ENCODE measurements at places on chromosomes 11 and 22.

DNA sequence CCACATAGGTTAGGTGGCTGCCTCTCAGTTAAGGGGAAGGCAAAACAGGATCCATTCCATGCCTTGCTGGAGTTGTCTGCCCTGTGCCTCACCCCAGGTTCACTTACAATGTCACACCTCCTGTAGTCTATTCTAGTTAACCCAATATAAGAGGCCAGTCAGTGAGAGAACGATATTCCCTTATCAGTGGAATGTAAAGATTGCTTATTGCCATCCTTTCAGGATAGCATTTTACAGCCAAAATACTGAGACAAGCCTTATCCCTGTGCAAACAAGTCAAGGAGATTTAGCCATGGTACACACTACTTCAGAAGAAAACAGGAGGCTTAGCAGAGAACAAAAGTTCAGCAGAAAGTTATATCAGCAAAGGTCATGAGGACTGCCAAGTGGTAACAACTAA, 5.5 kb downstream of the CYP2R1 start:
- DNase-seq: no peak

- no peak for DNase-seq
Measured at GRCh38 chr11:72851726-72852125, 37.5 kb downstream of the ATG16L2 start.

GRCh38 chr11:36101466-36101865, 157.6 kb downstream of the LDLRAD3 start:
- no peak for DNase-seq

DNA sequence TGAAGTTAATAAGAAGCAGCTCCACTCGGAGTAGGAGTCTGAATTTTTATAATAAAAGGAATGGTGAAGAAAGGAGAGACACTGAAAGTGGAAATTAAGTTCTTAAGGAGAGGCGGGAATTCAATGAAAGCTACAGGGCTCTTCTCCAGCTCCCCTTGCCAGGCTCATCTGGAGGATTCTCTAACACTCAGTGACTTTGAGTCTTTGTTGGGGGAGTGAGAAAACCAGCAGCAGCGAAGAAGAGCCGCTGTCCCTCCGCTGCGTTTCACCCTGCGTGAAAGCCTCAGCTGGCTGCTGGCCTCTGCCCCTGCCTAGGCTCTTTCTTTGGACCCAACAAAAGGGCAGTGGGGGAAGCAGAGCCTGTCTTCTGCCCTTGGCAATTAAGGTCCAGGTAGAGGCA, 113.0 kb downstream of the NTM start:
- no peak for DNase-seq

DNA sequence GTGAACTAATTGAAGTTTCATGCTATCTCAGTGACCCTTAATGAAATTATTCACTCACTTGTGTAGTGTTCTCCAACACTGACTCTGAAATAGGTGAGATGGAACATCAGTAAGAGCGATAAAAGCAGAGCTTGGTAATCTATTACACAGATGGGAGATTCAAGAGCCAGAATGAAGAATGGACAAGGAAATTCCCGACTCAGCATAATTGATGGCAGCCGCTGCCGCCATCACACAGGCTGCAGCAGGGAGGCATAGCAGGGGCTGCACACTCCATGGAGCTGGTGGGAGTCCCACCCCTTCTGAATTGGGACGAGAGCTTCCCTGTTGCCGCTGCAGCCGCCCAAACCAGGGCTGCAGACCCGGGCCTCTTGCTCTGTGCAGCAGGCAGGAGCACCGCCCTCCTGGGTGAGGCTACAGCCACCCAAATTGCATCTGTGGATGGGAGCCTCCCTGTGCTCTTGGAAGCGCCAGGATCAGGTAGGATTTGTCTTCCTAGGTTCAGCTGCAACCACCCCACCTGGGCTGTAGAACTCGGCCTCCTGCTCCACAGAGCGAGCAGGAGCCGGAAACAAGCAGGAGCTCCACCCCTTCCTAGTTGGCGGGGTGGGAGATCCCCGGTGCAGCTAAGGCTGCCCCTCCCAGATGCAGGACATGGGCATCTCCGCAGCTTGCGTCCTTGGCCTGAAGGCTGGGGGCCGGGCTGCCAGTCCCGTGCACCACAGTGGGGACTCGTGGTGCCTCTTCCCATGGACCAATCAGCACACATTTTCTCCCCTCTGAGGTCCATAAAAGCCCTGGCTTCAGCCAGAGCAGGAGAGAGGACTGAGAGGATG, 535.1 kb upstream of the LUZP2 start:
- no peak for DNase-seq

DNA sequence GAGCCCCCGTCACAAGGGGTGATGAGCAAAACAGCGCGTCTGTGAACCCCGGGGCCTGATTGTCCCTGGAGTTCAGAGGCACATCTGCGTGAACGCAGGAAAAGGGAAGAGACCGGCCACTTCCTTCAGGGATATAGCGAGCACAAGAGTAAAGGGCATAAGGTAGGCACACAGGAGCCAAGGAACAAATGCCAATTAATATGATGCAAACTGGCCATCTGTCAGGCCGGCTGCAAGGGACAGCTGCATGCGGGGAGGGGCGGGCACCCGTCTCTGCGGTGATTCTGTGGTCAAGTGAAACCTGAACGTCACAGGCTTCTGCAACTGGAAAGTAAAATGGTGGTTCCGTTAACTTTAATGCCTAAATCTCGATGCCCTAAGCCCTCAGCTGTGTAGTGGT, 64.7 kb downstream of the TRIM29 start:
- no peak for DNase-seq

DNA sequence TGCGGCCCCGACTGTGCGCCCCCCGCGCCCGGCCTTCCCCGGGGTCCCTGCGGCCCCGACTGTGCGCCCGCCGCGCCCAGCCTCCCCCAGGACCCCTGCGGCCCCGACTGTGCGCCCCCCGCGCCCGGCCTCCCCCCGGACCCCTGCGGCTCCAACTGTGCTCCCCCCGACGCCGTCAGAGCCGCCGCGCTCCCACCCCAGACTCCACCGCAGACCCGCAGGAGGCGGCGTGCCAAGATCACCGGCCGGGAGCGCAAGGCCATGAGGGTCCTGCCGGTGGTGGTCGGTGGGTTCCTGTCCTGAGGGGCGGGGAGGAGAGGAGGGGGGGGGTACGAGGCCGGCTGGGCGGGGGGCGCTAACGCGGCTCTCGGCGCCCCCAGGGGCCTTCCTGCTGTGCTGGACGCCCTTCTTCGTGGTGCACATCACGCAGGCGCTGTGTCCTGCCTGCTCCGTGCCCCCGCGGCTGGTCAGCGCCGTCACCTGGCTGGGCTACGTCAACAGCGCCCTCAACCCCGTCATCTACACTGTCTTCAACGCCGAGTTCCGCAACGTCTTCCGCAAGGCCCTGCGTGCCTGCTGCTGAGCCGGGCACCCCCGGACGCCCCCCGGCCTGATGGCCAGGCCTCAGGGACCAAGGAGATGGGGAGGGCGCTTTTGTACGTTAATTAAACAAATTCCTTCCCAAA, 3.1 kb downstream of the DRD4 start:
- DNase-seq: no peak

- no peak for DNase-seq
Measured at GRCh38 chr22:43281394-43281793, 61.8 kb downstream of the SCUBE1 start.

- DNase-seq: no peak
Measured at GRCh38 chr22:44671742-44672141, 30.3 kb upstream of the PRR5 start.

- no peak for DNase-seq
Measured at GRCh38 chr22:27329966-27330645, 471.4 kb downstream of the MN1 start.

DNA sequence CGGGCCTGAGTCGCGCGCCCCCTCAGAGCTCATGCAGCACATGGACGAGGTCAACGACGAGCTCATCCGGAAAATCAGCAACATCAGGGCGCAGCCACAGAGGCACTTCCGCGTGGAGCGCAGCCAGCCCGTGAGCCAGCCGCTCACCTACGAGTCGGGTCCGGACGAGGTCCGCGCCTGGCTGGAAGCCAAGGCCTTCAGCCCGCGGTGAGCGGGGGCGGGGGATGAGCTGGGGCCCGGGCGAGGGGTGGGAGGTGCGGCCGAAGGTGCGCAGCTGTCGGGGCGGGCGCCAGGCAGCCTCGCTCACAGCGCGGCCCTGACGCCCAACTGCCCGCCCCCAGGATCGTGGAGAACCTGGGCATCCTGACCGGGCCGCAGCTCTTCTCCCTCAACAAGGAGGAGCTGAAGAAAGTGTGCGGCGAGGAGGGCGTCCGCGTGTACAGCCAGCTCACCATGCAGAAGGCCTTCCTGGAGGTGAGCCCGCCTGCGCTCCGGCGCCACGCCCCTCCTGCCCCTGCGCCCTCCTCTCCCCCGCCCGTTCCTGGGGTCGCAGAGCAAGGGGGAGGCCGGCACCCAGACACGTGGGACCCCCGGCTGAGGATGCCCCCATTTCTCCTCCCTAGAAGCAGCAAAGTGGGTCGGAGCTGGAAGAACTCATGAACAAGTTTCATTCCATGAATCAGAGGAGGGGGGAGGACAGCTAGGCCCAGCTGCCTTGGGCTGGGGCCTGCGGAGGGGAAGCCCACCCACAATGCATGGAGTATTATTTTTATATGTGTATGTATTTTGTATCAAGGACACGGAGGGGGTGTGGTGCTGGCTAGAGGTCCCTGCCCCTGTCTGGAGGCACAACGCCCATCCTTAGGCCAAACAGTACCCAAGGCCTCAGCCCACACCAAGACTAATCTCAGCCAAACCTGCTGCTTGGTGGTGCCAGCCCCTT, 20.5 kb downstream of the EPS8L2 start:
- no peak for DNase-seq

GRCh38 chr22:36979016-36979910, 40.0 kb downstream of the TST start:
- DNase-seq: no peak

- DNase-seq: no peak
Measured at GRCh38 chr11:47373876-47374719, 4.2 kb downstream of the SPI1 start.

DNA sequence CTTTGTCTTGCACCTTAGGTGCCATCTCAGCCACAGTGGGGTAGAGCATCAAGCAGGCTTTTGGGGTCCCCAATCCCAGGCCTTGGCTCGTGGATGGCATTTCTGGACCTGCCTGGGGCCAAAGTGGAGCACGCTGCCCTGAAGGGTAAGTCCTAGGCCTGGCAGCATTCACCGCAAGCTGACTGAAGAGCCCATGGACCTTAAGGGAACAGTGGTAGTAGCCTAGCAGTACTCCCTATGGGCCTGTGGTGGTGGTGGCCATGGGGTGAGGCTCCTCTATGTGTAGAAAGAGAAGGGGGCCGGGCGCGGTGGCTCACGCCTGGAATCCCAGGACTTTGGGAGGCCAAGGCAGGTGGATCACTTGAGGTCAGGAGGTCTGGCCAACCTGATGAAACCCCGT, 36.9 kb downstream of the PIWIL3 start:
- DNase-seq: no peak

DNA sequence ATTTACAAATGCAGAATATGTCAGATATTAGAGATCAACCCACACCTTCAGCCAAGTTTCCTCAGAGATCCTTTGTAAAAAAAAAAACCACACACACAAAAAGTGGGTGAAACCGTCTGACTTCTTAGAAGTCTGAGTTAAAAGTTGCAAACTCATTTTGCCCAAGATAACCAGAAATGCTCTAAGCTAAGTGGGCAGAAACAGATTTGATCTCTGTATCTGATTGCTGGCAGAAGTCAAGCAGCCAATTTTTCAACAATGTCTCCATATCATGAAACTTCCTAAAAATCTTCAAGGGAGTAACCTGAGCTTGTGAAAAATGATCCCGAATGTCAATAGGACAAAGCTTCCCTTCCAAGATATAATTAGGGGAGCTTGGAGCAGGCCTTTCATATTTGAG, 28.6 kb upstream of the ATXN10 start:
- no peak for DNase-seq

DNA sequence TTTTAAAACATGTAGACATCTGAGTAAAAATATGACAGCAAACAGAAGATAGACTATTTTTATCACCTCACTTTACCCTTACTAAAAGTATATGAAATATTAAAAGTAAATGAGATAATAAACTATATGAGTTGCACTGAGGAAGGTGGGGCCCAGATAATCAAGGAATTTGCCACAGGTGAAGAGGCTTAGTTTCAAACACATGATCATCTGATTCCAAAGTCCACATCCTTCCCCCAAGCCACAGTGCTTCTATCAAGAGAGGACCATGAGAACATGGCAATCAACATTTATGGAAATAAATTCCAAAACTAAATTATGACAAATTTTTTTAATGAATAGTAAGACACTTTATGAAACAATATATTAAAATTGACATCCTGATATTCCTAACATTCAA, 384.0 kb downstream of the DCDC1 start:
- no peak for DNase-seq

GRCh38 chr11:57273448-57274058, 36.5 kb upstream of the APLNR start:
- no peak for DNase-seq

- no peak for DNase-seq
Measured at GRCh38 chr11:57566905-57567514, 462 bp downstream of the UBE2L6 start.

DNA sequence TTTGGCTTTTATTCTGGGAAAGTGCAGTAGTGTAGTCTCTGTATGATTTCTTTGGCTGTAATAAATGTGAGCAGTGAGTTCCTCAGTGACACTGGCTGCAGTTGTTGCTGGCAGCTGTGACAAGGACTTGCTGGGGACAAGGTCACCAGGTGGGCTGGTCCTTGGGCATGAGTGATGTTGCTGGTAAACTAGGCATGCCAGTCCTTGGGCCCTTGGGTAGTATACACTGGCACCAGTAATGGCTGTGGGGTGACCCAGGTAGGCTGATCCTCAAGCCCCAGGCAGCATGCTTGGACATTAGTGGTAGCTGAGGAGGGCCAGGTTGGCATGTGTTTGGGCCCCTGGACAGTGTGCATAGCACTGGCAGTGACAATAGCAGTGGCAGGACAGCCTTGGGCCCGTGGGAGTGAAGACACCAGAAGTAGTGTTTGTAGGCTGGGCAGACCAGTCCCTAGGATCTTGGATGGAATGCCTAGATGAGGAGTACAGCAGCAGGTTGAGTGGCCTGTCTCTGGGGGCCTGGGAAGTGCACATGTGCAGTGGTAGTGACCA, 164.3 kb downstream of the GUCY1A2 start:
- DNase-seq: no peak

DNA sequence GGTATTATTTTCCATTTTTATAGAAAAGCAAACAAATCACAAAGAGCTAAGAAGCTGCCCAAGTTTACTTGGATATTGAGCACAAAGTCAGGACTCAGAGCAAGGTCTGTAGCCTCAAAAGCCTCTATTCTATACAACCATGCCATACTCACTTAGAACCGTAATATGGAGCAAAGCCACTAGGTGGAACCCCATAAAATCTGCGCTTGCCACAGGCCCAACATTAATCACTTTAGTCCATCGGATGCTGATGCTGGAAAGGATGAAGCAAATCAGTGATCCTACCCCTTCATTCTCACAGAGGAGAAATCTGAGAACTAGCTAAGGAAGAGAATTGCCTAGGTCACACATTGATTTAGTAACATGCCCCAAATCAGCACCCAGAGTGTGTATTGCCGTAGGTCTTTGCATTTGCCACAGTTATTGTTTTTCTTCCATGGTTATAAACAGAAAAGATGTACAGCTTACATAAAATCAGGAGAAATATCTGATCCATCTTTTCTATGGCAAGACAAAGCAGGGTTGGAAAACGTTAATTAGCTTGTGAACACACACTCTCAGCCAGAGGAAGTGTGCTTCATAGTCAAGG, 56.7 kb upstream of the RAB38 start:
- no peak for DNase-seq

Data from hypothalamus (tissue), 51 donors.